ENCODE measurements at places on chromosomes 5 and 9.

- DNase-seq, result no peak
These were observed 34.6 kb downstream of the ZSWIM6 start for GRCh38 chr5:61366497-61367240.

GRCh38 chr5:65577141-65577540, 14.0 kb downstream of the PPWD1 start:
- DNase-seq, result no peak

DNA sequence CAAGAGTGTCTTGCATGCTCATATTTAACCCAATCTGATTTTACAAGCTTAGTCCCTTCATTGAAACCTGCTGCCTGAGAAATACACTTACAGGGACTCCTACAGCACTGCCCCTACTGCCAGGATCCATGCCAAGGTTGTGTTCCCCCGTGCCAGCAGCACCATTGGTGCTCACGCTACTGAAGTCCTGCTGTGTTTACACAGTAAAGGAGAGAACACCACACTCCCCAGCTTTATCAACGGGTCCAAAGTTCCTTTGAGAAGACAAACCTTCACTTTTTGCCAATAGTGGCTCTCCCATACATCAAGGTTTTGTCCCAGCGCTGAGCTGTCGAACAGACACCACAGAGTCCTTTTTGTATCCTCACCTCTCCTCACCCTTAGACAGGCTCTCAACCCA, 155.1 kb upstream of the WWC1 start:
- DNase-seq, result no peak

DNA sequence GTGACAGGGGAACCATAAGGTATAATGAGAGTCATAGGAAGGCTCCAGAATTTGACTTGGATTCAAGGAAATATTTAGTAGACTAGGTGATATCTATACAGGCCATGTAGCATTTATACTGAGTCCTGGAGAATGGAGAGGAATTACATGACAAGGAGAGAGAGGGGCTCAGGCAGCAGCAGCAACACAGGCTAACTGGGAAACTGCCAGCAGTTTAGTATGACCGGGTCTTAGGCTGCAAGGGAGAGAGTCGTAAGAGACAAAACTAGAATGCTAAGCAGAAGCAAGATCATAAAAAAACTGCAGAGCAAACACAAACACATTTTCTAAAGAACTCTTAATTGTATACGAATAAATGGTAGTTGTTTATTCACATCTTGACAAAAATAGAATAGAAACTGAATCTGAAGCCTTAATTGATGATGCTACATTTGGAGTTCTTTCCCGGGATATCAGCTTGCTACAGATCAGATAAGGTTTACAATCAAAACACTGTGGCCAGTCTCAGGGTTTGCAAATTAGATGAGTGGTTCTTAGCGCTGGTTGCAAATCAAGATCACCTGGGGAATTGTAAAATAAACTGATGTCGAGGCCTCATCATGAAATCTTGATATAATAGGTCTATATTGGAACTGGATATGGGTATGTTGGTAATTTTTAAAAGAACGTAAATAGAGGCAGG, 480.0 kb upstream of the C9orf72 start:
- DNase-seq, result no peak

DNA sequence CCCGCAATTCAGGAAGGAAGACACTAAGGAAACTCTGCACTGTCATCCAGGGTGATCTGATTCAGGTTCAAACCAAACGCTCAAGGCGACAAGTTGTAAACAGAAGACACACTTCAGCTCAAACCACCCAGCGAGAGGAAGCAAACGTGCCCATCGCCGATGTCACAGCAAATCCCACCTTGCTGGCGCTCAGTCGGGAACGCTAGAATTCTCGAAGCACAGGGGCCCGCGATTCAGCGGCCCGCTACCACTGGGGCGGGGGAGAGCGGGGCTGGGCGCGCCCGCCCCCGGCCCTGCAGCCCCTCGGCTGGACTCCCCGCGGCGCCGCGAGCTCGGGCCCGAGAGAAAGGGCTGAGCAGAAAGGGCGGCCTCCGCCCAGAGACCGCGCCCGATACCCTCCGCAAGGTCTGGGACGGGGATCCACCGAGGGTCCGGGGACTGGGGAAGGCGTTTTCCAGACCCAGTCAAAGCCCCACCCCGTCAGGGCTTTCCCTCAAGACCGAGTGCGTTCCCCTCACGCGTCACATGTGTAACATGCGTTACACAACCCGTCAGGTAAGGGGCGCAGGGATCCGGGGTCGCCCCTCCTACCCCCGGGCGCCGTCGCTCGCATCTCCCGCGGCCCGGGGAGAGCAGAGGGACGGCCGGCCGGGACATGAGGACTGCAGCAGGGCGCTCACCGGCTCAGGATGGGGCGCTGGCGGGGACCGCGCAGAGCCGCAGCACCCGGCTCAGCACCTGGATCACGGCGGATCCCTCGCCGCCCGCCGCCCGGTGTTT, 469 bp downstream of the AGTPBP1 start:
- DNase-seq, result peak; percentile 47

All from kidney glomerular epithelial cell (primary cell).